ENCODE measurements at places on chromosomes 1 and 21.

DNA sequence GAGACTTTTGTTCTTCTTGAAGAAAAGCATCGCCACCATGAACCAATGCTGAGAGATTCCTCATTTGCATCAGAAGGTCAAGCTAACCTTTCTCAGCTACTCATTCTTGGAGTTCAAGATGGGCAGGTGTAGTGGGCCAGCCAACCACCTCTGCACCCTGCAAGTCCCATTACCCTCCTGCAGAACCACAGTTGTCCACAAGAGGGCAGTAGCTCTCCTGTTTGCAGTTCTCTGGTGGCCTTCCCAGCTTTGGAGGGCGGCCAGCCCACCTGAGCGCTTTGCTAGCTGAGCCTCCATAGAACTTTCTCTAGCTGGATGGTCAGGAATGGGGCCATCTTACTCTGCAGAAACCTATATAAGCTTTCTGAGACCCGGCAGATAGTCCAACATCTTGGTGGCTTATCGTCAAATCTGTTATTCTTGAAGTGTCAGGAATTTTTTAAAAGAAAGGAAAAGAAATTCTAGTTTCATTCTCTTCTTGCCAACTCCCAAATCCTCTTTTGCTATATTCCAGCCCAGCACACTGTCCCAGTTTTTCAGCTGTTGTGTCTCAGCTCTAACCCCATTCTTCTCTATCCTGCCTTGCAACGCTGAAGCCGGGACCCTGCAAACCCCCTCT lies 11.0 kb upstream of the LMX1A start:
- peak; percentile 80 for DNase-seq

- no peak for DNase-seq
Observed at GRCh38 chr1:25647863-25648262, 31.3 kb downstream of the MAN1C1 start.

DNA sequence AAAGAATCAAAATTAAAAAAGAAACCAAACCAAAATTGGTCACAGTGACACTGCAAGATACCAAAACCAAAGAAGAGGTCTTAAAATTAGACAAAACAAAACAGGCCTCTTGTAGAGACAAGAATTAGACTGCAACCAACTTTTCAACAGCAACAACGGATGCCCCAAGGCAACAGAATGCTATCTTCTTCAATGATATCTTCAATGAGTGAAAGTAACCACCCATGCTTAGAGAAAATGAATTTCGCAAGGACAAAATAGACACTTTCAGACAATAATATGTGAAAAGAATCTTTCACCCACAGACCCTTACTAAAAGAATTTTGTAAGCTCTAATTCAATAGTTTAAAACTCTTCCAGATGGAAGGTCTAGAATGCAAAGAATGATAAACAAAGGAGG lies 41.7 kb downstream of the USP48 start:
- DNase-seq: no peak

DNA sequence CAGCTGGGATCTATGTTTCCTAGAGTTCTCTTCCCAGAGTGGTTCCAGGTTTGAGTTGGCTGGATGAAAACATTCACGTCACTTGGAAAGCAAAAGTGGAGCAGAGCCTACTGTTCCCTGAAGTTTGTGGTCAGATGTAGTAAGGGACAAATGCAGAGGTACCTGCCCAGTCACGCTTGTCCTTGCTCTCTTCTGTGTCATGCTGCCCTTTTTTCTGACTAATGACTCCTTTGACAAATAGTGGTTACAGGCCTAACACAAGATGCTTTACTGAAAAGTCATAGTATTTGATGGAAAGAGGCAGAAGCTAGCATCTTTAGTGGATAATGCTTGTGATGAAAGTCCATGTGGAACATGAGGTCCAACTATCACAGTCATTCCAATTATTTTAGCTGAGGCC lies 881.4 kb upstream of the B3GALT2 start:
- no peak for DNase-seq

- no peak for DNase-seq
Observed at GRCh38 chr21:43338951-43339350, 88.0 kb downstream of the SIK1 start.

- DNase-seq: no peak
Observed at GRCh38 chr1:214233856-214234634, 46.9 kb upstream of the SMYD2 start.

GRCh38 chr1:168081373-168082007 lies 55.2 kb downstream of the GPR161 start:
- no peak for DNase-seq

GRCh38 chr1:207318072-207318619 lies 3.3 kb upstream of the CD55 start:
- no peak for DNase-seq

DNA sequence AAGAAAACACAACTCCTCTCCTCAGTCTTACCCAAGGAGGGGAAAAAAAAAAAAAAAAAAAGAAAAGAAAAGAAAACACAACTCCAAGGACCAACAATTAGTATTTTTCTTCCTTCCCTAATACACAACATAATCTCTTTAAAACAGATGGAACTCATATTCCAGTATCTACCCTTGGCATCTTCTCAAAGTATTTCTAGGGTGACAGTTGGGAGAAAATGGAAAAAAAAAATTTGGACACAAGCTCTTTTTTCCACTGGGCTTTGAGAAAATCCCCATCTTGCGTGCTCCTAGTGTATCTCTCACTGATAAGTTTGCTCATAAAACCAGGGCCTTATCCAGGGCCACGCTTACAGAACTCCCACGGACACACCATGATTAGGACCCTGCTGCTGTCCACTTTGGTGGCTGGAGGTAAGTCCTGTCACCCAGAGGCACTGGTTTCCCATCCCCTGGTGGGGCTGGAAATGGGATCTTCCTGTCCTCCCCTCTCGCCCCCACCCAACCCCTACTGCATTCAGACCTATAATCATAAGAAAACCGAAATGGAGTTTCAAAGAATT lies at the start of gene CELA2B:
CELA2B (plus strand) TSS at position 353 of the 563 bp plus-strand sequence; CDS start at position 375, 22 bp downstream.
- no peak for DNase-seq

DNA sequence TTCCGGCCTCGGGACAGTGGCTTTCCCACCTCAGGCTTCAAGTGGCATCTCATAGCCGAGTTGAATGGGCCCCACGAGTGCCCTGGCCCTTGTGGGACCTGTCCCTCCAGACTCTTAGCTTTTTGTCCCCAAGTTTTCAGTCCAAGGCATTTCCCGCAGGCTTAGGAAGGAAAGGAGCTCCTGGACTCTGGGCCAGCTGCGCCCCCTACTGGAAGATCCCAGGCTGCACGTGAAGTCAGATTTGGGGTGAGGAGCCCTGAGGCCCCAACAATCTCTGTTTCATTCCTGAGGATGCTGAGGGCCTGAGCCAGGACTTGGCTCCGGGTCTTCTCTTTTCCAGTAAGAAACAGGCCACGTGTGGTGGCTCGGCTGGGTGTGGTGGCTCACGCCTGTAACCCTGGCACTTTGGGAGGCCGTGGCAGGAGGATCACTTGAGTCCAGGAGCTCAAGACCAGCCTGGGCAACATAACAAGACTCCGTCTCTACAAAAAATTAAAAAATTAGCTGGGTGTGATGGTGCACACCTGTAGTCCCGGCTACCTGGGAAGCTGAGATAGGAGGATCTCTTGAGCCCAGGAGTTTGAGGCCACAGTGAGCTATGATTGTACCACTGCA lies 67.4 kb downstream of the ARHGEF10L start:
- peak; percentile 22 for DNase-seq

DNA sequence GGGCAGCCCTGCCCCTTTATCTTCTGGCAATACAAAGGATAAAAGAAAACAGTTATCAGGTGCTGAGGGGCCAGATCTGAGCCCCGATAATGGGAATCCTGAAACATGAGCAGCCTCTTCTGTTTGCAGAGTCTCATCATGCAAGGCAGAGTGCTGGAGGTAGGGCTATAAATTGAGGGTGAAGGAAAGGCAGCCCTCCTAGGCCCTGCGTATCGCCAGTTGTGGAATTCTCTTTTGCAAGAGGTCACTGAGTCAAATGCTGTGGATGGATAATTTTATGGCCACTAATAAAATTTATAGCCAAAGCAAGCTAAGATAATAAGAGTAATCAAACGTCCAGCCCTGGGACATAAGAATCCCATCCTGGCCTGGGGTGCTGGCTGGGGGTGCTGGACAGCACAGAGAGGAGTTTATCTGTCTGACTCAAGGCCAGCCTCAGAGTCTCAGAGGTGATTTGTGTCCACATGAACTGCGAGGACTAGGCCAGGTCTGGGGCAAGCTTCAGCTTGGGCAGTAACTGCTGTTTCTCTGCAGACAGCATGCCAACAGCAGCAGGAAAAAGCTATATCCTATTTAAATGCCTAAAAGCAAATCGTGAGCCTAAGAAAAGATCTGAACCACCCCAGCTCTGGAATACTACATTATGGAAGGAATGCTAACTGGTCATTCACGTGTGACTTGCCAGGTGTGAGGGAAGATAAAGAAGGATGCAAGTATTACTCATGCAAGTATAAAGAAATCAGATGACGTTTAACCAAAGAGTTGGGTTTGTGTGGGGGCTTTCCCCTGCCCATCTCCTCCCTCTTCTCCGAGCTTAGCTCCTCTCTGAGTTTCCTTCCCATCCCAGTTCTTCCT lies 254.8 kb downstream of the KIF26B start:
- DNase-seq: no peak

GRCh38 chr1:93758842-93759515 lies 77.3 kb upstream of the BCAR3 start:
- DNase-seq: no peak

DNA sequence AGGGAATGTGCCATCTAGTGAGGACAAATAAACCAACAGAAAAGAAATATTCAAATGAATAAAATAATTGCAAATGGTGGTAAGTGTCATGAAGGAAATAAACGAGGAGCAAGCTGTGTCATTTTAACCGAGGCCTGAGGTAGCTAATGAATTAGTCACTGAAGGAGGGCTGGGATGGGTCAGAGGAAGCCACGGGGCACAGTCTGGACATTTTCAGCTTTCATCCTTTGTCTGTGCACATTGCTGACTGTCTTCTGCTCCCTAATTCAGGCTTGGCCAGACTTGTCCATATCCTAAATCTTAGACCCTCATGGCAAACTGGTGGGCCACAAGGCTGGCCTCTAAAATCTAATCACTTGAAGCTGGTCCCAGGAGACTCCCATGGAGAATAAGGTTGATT lies 138.4 kb downstream of the RHOU start:
- DNase-seq: no peak

DNA sequence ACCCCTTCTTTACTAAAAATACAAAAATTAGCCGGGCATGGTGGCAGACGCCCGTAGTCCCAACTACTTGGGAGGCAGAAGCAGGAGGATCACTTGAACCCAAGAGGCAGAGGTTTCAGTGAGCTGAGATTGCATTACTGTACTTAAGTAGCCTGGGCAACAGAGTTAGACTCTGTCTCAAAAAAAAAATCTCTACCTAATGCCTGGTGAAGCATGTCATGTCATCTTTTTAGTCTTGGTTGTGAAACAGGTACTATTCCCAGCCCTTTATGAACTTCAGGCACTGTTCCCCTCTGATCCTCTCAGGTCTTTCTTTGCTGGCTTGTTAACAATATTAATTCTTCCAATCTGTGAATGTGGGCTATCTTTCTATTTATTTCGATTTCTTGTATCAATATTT lies 22.1 kb downstream of the PRRC2C start:
- no peak for DNase-seq

- no peak for DNase-seq
Observed at GRCh38 chr1:239269706-239270105, 116.7 kb upstream of the CHRM3 start.

GRCh38 chr1:219492717-219493116 lies 120.2 kb downstream of the ZC3H11B start:
- no peak for DNase-seq

DNA sequence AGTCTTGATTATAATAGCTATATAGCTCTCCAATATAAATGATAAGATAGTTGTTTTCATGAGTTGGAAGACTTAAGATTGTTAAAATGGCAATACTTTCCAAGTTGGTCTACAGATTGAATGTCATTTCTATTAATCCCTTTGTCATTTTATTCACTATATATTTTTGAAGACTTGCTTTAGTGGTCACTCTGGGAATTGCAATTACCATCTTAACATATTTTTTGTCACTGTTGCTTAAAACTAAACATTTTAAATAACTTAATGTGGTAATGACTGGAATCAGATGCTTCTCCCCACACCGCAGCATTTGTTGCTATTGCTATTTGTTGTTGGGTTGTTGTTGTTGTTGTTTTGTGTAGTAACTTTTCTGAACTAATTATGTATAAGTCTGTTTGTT lies 1592.9 kb downstream of the MRPL39 start:
- DNase-seq: no peak

GRCh38 chr1:43035821-43036741 lies 77.4 kb upstream of the SLC2A1 start:
- no peak for DNase-seq

DNA sequence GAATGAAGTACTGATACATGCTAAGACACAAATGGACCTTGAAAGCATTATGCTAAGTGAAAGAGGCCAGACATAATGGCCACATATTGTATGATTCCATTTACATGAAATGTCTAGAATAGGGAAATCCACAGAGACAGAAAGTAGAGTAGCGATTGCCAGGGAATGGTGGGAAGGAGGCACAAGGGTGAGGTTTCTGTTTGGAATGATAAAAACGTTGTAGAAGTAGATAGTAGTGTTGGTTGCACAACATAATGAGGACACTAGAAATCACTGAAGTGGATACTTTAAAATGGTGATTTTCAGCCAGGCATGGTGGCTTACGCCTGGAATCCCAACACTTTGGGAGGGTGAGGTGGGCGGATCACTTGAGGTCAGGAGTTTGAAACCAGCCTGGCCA lies 97.6 kb upstream of the VANGL1 start:
- no peak for DNase-seq

- no peak for DNase-seq
Observed at GRCh38 chr1:201459775-201460174, 9.2 kb downstream of the PHLDA3 start.

GRCh38 chr1:85274969-85275453 lies 1.4 kb downstream of the BCL10 start:
- DNase-seq: no peak

GRCh38 chr1:116433275-116434257 lies 60.5 kb downstream of the ATP1A1 start:
- no peak for DNase-seq

- DNase-seq: no peak
Observed at GRCh38 chr1:228297822-228298221, 90.0 kb downstream of the OBSCN start.

- no peak for DNase-seq
Observed at GRCh38 chr1:14238472-14239307, 359.8 kb upstream of the KAZN start.

- DNase-seq: no peak
Observed at GRCh38 chr1:242187816-242188215, 188.9 kb upstream of the MAP1LC3C start.

GRCh38 chr1:29354511-29355098 lies 118.3 kb downstream of the PTPRU start:
- DNase-seq: no peak

GRCh38 chr1:201676197-201676596 lies 137.3 kb downstream of the NAV1 start:
- no peak for DNase-seq

- no peak for DNase-seq
Observed at GRCh38 chr1:159084152-159084551, 7.6 kb upstream of the AIM2 start.

DNA sequence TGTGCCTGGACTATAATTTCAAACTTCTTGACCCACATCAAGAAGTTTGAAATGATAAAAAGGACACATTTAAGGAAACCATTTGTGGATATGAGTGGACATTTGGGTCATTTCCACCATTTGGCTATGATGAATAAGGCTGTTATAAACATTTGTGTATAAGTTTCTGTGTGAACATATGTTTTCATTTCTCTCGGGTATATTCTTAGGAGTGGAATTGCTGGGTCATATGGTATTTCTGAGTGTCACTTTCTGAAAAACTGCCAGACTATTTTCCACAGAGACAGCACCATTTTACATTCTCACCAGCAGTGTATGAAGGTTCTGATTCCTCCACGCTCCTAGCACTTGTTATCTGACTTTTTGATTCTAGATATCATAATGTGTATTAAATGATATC lies 50.8 kb downstream of the GPR137B start:
- no peak for DNase-seq

GRCh38 chr1:55589671-55590297 lies 374.6 kb upstream of the USP24 start:
- DNase-seq: no peak

Measured in activated naive CD4-positive, alpha-beta T cell treated with Interleukin-2 at 50 U/mL for 16 hours (primary cell).